ENCODE measurements at places on chromosomes 16 and 17. TPM values are rescaled to one million over a fixed set of nuclear protein-coding genes. Genes with fewer than 3 reads are reported as not detected.

DNA sequence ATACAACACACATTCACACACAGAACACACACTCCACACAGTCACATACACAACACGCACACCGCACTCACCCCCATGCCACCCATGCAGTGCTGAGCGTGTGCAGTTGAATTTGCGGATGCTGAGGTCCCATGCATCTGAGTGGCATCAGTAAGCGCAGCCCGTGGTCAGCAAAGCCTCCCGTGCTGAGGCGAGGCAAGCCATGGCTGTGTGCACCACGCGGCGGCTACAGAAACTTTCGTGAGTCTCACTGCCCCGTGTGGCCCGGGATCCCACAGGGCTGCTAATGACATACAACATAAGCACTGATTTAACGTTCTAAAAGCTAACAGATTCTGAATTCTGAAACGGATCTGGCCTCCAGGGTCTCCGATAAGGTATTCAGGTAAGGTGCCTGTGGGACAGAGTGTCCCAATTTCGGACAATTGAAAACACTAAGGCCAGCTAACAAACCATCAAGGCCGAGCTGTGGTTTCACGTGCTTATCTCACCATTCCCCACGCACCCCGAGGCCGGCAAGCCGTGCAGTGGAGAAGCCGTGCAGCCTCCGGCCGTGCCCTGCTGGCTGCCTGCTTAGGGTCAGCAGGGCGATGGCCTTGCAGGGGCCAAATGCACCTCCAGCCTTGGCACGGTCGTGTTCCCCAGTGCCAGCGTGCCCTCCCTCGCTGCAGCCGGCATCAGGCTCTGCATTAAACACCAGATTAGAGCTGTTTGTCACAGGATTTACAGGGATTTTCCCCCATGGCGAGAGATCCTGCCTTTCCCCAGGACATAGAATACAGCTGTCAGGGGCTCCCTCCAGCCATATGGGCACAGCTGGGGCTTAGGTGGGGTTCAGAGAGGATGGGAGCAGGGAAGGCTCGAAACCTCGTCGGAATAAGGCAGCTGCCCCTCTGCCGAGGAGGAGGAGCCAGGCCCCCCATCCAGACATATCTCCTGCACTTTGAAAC is 191.7 kb downstream of the C16orf95 start:
- no peak for DNase-seq

DNA sequence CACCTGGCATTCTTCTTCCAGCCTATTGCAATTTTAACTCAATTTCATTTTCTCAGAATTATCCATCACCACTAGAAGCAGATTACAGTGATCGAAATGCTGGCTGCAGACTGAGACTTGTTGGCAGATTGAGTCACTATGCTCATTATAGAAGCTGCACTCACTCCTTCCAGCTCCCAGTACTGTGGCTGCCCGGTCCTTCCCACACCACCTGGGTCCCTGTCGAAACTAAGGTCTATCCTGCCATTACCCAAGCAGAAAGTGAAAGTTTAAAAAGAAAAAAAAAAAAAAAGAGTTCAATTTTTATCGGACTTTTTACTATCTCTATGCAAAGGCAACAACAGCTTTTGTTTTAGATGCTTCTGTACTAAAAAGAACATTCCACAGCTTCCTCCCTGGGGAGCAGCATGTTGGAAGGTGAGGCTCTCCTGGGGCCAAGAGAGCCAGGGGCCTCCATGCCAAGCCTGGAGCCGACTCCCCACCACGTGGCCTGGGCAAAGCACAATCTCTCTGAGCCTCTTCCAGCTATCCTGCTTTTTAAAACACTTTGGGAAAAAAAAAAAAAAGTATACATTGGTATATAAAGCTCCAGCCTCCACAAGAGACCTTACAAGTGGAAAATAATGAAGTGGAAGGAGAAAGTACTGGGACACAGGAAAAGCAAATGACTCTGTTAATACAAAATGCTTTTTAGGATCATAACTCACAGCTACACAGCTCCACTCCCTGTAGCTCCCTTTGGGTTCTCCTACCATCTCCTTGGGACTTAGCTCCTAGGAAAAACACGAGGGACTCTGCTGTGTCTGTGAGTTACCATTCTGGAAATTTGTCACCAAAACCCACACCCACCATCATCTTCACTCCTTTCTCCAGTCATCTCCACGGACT is 77.8 kb downstream of the USP31 start:
- peak; percentile 65 for DNase-seq

GRCh38 chr17:27282054-27282551 is 11.8 kb upstream of the WSB1 start:
- peak; percentile 99 for DNase-seq

- no peak for DNase-seq
Observed at GRCh38 chr17:60959696-60960095, 282.0 kb downstream of the BCAS3 start.

GNPTG gene
- 80.4 TPM for total RNA-seq

DNA sequence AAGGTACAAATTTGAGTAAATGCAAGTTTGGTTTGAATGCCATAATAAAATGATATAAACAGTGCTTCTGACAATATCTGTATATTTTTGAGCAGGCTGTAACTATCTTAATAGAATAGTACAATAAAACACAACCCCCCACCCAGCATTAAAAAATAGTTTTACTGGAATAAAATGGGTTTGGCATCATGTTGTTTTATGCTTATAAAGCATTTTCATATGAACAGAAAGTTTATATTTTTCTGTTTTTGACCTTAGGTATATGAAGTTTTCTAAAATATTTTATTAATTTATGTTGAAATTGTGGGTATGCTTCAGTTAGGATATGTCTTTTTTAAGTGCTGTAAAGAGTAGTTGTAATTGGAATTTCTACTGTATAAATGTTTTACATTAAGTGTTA is 57.2 kb upstream of the RHBDL3 start:
- no peak for DNase-seq

GRCh38 chr16:66270333-66270927 is 96.1 kb upstream of the CDH5 start:
- DNase-seq: peak; percentile 62

- no peak for DNase-seq
Observed at GRCh38 chr16:27243725-27244362, 24.7 kb downstream of the NSMCE1 start.

MYO1D gene
- 45.1 TPM for total RNA-seq

DNA sequence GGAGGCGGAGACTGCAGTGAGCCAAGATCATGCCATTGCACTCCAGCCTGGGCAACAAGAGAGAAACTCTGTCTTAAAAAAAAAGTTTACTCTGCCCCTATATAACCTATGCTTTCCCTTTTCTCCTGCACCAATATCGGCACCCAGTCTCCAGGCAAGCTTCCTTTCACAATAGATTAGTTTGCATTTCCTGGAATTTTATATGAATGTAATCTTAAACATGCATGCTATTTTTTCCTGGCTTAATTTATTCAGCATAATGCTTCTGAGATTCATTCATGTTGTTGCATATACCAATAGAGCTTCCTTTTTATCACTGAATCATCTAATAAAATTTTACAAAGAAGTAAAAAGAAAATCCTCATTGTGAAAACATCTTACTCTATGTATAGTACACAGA is 59.4 kb downstream of the USP32 start:
- no peak for DNase-seq

GRCh38 chr17:17206913-17207335 is 791 bp upstream of the PLD6 start:
- DNase-seq: peak; percentile 28

DNA sequence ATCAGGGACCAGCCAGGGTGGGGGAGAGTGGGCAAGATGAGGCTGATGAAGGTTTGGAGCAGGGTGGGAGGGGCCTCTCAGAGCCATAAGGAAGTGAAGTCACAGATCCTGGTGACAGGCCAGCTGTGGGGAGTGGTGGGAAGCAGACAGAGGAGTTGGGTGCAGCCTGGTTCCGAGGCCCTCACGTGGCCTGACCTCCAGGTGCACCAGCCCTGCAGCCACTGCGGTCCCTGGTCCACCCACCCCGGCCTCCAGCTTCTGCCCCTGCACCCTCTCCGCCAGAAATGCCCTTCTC is 3.9 kb upstream of the ZFPM1 start:
- DNase-seq: no peak

DNA sequence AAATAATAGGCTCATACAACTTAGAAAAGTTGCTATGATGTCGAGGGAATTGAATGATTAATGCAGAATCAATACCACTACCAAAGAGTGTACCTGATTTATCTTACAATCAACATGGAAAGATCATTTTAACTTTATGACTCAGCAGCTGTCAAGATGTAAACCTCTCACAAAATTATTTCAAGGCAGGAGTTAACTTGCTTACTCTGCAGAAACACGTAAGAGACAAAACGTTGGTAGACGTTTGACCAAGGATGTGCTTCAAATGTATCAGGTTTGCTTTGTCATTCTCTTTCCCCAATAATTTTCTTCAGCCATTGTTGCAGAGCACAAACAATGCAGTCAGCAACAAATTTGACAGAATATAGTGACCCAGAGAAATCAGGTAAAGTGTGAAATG is 415.8 kb upstream of the KIF2B start:
- DNase-seq: no peak

HNF1B gene
- not detected for total RNA-seq

GRCh38 chr17:11900655-11901054 is 96.6 kb downstream of the ZNF18 start:
- no peak for DNase-seq

GRCh38 chr17:80382446-80382845 is 32.5 kb upstream of the ENDOV start:
- no peak for DNase-seq

TNS4 gene
- total RNA-seq: not detected

DNA sequence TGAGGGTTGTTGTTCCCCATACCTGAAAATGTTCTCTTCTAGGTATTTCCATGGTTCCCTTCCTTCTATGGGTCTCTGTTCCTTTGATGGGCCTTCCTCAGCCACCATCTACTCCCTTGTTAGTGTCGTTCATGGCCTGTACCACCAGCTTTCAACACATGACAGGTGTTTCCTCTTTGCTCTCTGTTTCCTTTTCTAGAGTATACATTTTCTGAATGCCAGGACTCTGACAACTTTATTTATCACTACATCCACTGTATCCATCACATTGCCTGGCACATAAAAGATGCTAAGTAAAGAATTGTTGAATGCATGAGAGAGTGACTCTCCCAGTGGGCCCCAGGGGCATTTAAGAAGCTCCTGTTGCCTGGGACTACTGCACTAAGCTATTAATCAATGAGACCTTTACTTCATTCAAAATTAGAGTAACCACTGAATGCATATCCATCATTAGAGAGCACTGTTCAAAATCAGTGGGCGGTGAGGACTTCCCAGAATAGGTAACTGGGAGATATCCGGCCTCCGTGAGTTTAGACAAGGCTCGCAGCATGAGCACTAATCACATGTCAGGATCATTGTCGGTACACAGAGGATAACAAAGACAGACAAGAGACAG is 255.0 kb downstream of the CBLN1 start:
- DNase-seq: no peak

DNA sequence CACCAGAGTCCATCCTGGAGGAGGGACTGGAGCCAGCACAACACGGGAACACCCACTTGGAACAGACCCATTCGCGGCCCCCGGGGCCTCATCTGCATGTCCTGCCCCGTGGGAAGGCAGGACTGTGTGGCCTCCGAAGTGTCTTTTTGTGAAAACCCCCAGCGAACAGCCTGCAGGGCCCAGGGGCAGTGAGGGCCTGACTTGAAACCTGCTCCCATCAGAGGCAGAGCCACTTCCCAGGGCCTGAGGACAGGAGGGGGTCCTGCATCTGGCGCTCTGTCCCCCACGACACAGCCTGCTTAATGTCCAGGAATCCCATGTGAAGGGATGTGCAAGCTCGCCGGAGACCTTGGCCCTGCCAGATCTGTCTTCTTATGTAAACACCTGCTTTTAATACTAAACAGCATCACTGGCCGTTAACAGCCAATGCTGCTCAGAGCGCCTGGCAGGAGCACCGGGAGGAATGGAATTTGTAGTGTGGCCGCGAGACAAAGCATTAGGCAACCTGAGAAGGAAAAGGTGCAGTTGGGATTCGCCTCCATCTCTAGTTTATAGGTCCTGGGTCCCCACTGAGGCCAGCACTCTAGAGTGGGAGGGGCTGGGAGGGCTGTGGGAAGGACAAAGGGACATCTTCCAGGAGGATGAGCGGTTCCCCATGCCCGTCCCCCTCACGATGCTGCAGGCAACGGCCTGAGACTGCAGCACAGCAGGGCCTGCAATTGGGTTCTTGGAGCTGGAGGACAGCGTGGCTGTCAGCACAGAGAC is 9.6 kb upstream of the EVPL start:
- DNase-seq: peak; percentile 15

MYCBPAP gene
- total RNA-seq: 1.7 TPM

- DNase-seq: no peak
Observed at GRCh38 chr16:14548933-14549788, 80.9 kb downstream of the PARN start.

LCAT gene
- 2.7 TPM for total RNA-seq

DNA sequence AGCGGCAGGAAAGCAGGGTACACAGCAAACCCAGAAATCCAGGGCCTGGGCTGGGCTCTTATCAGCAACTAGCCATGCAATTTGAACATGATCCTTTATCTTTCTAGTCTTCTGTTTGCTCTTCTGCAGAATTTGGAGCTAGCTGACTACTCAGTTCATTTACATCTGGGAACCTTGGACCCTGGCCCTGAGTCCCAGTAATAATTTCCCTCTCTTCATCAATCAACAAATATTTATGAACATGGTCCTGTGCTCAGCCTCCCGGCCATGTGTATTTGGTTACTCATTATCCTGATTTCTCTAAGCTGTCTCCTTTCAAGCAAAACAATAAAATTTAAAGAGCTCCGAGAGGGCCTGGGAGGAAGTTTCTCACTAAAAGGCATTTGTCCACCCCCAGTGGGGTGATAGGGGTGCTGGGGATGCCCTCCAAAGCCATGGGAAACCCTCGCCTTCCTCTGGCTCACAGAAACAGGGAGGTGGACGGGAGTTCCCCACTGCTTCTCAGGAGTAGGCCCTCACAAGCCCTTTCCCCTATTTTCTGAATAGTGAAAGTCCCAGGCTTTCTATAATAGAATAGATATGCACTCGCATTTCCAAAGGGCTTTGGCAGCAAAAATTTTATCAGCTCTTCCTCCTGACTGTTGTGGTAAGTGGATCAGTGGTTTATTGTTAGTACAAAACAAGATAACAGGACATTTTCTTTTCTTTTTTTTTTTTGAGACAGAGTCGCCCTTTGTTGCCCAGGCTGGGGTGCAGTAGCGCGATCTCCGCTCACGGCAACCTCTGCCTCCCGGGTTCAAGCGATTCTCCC is 6.9 kb upstream of the WDR59 start:
- no peak for DNase-seq

- no peak for DNase-seq
Observed at GRCh38 chr16:85570735-85571562, 42.2 kb upstream of the GSE1 start.

EXOC3L1 gene
- total RNA-seq: 0.98 TPM

- DNase-seq: no peak
Observed at GRCh38 chr16:89338863-89339262, 121.4 kb downstream of the ZNF778 start.

DNA sequence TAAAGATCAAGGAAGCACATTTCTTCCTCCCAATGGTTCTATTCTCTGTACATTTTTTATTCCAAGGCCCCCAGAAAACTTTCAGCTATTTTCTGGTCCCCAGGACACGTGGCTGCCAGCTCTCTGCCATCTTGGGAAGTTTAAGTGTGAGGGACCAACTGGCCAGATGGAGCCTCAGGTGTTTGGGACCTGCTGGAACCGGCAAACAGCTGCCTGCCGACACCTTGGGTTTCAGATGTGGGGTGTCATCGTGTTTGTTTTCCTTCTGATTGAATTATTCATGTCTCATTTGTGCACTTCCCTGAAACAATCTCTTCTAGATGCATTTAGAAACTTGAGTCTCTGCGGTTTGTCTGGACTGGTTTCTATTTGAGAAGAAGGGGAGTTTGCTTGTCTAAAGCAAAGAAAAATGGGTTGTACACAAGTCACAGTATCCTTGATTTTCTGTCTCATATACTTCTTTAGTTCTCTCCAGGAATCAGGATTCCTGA is 386.5 kb downstream of the SLC39A11 start:
- no peak for DNase-seq

Measured in fibroblast of the aortic adventitia (primary cell).